Renal pelvis (tissue), 12 donors: ENCODE measurements at places on chromosomes 7 and 10. TPM values are rescaled to one million over a fixed set of nuclear protein-coding genes. Genes with fewer than 3 reads are reported as not detected.

SORCS1 gene
- polyA plus RNA-seq: 17.5 TPM

SPDYE6 gene
- 2.4 TPM for polyA plus RNA-seq

THNSL1 gene
- polyA plus RNA-seq: 12.9 TPM

GBX1 gene
- polyA plus RNA-seq: 0.28 TPM

SEC23IP gene
- 73.6 TPM for polyA plus RNA-seq

HMX2 gene
- polyA plus RNA-seq: 1.5 TPM

CYP2C19 gene
- polyA plus RNA-seq: 0.06 TPM

LZTS2 gene
- polyA plus RNA-seq: 80.1 TPM

CLDN3 gene
- polyA plus RNA-seq: 67.0 TPM

PHKG1 gene
- 1.0 TPM for polyA plus RNA-seq

- no peak for DNase-seq
These were observed 69.7 kb upstream of the FGFR2 start for GRCh38 chr10:121667948-121668313.

DNA sequence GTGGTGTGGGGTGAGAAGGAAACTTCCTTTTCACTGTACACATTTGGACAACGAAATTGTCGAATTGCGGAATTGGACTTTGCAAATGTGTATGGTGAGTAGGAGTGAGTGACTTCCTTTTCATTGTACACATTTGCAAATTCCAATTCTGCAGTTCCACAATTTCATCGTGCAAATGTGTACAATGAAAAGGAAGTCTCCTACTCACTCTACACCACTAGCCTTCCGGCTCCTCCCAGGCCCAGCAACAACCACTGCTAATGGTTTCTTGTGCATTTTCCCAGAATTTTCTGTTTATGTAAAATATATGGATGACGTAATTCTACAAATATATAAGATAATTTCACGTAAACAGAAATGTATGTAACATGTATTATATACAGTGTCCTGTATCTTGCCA lies 118.5 kb downstream of the ARL4A start:
- DNase-seq: no peak

DNA sequence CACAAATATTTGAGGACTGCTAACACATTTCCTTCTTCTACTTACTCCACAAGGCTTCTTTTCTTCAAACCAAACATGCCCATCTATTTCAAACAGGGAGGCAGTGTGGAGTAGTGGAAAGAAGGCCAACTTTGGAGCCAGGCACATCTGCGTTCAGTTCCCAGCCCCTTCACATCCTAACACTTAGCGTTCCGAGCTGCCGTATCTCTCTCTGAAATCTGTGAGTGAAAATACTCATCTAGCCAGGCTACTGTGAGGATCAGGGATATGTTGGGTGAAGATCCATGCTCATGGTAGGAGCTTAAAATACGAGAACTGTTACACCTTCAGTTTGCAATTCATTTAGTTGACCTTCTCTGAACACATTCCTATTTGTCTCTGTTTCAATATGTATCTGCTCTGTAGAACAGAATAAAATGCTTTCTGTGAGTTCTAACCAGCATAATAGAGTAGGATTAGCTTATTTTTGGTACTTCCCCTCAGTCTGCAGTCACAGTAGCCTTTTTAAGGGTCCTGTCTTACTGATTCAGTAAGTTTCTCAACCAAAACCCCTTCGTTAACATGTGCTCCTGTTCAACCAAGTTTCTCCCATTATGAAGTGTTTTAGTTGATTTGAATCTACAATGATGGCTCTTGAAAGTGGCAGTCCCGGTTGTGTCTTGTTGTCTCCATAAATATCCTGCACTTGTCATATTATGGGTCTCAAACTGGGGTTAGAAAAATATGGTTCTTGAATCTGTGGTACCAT lies 3.3 kb upstream of the MEST start:
- no peak for DNase-seq

- no peak for DNase-seq
These were observed 40.5 kb upstream of the CDK6 start for GRCh38 chr7:92876836-92877235.

DNA sequence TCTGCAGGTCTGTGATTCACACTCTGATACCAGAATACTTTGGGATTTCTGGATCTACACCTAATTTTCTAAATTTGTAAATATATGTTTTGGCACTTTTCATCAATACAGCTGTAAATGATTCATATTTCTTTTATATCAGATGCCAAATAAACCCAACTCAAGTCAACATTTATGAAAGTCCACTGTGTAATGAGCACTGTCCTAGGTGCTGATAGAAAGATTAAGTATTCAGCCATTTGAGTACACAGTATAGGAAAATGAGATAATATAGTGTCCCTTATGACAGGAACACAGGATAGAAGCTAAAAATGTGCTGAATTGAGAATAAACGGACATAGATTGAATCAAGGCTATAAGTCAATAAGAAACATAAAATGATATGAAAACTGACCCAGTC lies 6.4 kb downstream of the ANXA7 start:
- DNase-seq: no peak

- no peak for DNase-seq
These were observed 105.3 kb upstream of the TNRC18 start for GRCh38 chr7:5528815-5529442.

DNA sequence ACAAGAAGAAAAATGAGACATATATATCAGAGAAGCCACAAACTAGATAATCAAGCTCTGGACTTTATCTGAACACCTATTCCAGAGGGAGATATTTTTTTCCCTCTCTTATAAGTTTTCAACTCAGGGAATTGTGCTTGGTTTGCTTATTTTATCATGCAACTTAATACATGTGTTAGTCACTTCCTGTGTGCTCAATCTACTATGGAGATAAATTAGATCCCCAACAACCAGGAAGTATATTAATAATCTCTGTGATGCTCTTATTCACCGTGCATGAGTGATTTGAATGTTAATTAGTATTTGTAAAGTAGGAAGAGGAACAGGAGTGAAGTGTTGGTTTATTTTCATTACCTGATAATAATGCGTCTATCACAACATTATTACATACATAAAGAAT lies 38.8 kb upstream of the ZNF365 start:
- no peak for DNase-seq

DNA sequence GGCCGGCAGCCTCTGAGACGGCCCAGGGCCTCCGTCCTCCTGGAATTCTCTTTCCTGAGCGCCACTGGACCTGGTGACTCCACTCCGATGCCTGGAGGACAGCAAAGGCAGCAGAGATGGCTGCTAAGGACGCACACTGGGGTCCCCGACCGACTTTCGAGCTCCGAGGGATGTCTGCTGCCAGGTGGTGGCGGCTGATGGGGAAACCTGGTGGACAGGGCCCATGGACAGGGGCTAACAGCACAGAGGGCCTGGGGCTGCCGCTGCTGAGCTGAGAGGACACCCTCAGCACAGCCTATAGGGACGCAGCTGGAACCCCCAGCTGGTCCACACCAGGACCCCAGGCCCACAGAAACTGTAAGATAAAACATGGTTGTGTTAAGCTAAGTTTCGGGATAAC lies 366.3 kb downstream of the DNAJB6 start:
- no peak for DNase-seq

DNA sequence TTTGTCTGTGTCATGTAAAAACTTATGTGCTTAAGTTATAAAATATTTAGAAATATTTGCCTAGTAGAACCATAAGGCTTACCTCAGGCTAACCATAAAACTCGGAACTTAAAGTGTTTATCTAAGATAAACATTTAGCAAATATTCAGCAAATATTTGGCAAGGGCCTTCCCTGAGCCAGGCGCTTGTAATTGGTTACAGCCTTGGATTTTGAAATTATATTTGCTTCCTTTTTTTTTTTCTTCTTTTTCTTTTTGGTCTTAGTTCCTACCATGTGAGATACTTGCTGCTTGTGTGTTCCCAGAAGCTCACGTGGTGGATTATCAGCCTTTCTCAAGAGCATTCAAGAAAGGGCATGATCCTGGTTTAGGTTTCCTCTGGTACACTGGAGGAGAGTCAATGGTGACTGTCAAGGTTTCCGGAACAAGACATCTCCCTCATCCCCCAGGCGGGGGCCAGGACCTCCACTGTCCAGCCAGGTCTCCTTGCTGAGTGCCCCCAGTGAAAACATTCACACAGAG lies 5.2 kb upstream of the BRI3 start:
- DNase-seq: no peak

- peak; percentile 80 for DNase-seq
These were observed 52.3 kb upstream of the MYL10 start for GRCh38 chr7:101681170-101682007.

DNA sequence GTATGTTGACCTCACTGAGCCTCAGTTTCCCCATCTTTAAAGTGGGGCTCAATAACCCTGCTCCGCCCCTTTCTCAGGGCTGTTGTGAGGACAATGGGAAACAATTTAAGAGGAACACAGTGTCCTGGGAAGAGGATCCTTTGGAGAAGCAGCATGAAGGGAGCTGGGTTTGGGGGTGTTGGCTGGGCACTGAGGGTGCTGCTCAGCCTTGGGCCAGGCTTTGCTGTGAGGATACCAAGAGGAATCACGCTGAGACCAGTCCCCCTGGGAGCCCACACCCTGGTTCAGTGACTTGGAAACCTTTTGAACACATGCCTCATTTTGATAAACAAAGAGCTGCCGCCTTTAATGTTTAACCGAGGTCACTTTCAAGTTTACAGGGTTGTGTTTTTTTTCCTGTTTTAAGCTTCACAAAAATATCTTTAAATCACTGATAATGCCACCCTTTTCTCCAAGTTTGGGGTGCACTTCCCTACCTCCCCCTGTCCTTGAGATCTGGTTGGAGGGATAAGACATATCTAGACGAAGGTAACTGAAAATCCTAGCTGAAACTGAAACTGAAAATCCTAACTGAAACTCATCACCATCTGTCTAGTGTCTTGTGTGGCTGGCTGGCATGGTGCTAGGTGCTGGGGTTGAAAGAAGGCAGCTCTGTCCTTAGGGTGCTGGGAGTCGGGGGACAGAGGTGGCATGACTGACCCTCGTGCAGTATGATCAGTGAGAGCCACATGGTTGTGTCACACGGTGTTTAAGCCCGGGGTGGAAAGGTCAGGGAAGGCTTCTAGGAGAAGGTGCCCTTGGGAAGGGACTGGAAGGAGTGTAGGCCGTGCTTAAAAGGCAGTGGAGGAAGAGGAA lies 27.7 kb downstream of the ZNF775 start:
- DNase-seq: no peak

- DNase-seq: no peak
These were observed 59.6 kb upstream of the PITRM1 start for GRCh38 chr10:3231951-3232730.

GRCh38 chr7:77839919-77840318 lies 41.3 kb downstream of the PHTF2 start:
- no peak for DNase-seq

GRCh38 chr10:93993414-93993781 lies 333 bp upstream of the PLCE1 start:
- DNase-seq: no peak

- no peak for DNase-seq
These were observed 28.7 kb upstream of the TNS3 start for GRCh38 chr7:47610506-47611044.

DNA sequence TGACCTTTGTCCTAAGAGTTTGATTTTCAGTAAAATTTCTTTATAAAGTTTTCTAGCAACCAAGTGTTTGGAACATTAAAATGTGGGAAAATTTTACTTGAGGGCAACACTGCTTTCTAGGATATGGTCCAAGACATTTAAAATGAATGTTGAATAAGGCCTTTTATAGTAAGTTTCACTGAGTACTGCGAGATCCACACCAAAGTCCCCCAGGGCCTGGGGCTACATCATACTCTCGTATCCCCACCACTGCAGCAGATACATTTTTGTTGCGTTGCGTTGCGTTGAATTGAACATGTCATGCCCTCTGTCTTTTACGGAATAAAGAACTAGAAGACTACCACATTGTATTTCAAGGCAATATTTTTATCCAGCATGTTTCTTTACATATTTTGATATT lies 44.5 kb downstream of the PRTFDC1 start:
- no peak for DNase-seq

DNA sequence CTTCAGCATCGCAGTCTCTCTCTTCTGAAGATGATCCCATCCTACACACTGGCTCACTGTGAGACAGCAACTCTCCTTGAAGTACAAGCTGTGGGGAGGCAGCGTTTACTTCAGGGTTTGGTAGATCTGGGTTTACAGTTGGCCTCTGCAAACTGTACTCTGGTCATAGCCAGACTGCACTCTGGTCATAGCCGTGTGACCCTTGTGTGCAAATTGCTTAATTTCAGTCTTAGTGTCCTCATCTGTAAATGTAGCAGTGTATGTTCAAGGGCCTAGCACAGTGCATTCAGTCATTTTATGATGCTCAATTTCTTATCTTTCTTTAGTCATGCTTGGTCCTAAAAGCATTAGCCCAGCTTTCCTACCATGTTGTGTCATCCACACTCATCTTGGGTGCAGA lies 188.2 kb downstream of the LRMDA start:
- DNase-seq: no peak

- DNase-seq: no peak
These were observed 6.9 kb downstream of the C10orf105 start for GRCh38 chr10:71712572-71713134.

GRCh38 chr7:131745390-131746248 lies 189.2 kb upstream of the PODXL start:
- DNase-seq: peak; percentile 75

DNA sequence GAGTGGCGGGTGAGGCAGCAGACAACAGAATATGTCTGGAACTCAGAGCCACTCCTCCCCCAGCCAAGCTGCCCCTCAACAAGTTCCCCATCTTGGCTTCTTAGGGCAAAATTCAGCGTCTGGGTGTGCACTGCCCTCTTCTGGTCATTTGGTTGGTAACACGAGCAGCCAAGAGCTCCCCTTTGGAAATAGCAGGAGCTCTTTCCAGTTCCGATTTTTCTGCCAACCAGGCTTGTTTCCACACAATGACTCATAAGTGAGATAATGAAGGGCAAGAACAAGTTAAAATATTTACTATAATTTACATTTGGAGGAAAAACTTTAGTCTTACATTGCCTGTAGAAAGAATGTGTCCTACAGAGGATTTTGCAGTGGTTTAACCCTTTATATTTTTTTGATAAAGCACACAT lies 70.5 kb downstream of the ADCYAP1R1 start:
- peak; percentile 62 for DNase-seq

DNA sequence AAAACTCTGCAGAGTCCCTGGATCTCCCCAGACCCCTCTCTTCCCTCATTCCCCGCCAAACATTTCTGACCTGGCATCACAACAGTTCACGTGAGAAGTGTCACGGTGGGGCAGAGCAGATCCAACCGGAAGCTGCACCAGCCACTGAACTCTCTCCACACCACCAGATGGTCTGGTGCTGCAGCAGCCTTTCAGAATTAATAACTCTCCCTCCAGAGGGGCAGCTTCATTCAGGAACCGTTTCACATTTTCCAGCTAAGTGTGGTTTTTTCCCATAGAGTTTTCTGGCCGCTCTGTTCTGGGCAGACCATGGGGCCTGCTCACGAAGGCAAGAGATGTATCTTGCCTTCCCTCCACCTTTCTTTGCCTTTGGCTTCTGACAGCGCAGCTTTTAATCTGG lies 486.7 kb upstream of the GALNT17 start:
- no peak for DNase-seq

DNA sequence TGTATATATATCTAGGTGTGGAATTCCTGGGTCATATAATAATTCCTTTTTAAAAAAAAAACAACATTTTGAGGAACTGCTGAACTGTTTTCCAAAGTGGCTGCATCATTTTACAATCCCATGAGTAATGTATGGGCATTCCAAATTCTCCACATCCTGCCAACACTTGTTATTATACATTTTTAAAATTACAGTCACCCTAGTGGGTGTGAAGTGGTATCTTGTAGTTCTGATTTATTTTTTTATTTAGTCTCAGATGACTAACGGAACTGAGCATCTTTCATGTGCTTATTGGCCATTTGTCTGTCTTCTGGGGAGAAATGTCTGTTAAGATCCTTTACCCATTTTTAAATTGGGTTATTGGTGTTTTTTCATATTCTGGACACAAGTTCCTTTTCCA lies 12.0 kb upstream of the KLHL7 start:
- DNase-seq: no peak
